Right ventricle myocardium superior (tissue), 1 donor: ENCODE measurements at places on chromosomes 2 and 18. TPM values are rescaled to one million over a fixed set of nuclear protein-coding genes. Genes with fewer than 3 reads are reported as not detected.

- DNase-seq, result no peak
Observed at GRCh38 chr2:215003001-215003400, 135.4 kb downstream of the ABCA12 start.

- DNase-seq, result no peak
Observed at GRCh38 chr18:21550510-21550970, 50.0 kb downstream of the ESCO1 start.

Gene APCDD1
- 27.0 TPM for total RNA-seq

DNA sequence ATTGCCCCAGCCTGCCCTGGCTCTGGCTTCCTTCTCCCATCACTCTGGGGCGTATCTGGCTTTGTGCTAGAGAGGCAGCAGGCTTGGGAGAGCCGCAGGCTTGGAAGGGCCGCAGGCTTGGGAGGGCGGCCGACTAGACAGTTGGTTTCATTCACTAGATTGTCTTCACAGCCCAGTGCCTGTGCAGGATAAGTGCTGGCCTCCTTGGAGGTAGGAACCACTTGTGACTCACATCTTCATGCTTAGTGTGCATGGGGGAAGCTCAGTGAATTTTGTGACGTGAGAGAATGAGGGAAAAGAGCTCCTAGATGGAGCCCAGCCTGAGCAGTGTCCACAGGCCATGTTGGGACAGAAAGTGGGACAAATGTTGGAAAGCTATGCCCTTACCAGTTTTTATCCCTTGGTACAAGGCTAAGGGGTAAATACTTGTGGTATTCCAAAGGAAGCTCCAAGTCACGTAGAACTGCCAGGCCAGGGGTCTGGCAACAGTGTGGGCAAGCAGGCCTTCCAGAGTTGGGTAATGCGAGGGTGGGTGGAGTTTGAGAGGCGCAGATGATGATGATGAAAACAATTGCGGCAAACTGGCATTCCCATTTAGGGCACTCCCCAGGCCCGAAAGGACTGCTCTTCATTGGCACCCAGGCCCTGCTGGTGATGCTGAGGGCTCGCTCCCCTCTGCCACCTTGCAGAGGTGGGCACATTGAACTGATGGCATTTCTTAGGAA, 100.1 kb downstream of the DDX1 start:
- DNase-seq, result no peak
